ENCODE measurements at places on chromosomes 5 and 9.

GRCh38 chr5:172902497-172903472 lies 56.4 kb upstream of the RPL26L1 start:
- DNase-seq = no peak

DNA sequence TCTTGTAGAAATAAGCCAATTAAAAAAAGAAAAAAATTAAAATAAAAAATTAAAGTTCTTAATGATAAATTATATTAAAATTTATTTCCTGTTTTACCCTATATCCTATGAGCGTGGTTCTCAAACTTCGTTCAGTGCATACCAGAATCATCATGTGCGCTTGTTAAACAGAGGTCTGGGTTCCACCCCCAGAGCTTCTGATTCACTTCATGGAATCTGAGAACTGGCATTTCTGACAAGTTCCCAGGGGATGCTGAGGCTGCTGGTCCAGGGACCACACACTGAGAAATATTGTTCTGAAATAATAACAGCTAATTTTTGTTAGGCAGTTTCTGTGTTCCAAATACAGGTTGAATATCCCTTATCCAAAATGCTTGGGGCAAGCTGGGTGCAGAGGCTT lies 79.3 kb downstream of the TMC1 start:
- DNase-seq = no peak

DNA sequence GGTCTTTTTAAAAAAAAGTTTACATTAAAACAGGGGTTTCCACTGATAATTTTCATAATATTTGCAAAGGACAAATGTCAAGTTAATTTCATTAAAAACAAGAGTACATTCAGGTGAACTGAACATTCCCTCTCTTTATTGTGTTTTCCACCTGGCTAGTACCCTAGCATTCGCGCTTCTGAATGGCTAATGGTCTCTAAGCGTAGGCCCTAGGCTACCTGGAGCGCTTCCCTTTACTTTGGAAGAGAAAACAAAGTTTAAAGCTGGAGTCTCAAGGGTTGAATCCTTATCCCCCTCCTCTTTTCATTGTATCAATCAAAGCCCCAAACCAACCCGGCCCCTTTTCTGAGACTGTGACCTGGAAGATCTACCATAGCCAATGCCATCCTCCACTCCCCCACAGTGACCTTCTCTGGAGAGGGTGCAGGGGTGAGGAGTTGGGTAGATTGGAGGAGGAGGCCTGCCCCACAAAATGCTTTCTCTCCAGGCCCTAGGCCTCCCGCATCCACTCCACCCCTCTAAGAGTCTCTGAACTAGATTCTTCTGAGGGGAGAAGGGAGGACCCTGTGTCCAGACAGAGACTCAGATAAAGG lies 73.3 kb upstream of the TBCA start:
- no peak for DNase-seq

GRCh38 chr5:8580298-8580697 lies 711.4 kb downstream of the MTRR start:
- DNase-seq = no peak

GRCh38 chr9:68530618-68531017 lies 10.1 kb downstream of the TMEM252 start:
- no peak for DNase-seq

DNA sequence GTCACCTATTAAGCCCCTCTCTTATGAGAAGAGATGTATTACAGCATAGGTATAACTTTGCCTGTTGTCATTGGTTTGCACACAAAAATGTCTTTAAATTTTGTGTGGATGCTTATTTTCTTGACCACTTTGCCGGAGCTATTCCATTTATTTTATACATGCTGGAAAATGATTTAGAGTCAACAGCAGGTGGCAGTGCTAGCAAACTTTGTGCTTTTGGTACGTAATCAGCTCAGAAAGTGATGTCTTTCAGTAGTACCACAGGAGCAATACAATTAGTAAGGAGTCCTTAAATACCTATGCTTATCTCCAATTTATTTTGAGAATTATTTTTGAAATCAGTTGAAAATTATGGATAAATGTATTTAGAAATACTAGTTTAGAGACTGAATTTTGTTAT lies 19.8 kb upstream of the NUDT12 start:
- no peak for DNase-seq

- no peak for DNase-seq
These were observed 13.6 kb upstream of the LMNB1 start for GRCh38 chr5:126763371-126763770.

- no peak for DNase-seq
These were observed 29.3 kb upstream of the CPEB4 start for GRCh38 chr5:173858670-173859407.

GRCh38 chr5:156526081-156526925 lies 199.3 kb downstream of the SGCD start:
- no peak for DNase-seq
